Activated CD4-positive, alpha-beta T cell treated with anti-CD3 and anti-CD28 coated beads, Interleukin-2, amount 50 U/mL, for 4 hours (primary cell): ENCODE measurements at places on chromosomes 12 and 14.

- no peak for DNase-seq
Measured at GRCh38 chr14:55130196-55130550, 1.1 kb downstream of the LGALS3 start.

GRCh38 chr12:30450226-30450625 lies 245.4 kb downstream of the IPO8 start:
- DNase-seq, result no peak

DNA sequence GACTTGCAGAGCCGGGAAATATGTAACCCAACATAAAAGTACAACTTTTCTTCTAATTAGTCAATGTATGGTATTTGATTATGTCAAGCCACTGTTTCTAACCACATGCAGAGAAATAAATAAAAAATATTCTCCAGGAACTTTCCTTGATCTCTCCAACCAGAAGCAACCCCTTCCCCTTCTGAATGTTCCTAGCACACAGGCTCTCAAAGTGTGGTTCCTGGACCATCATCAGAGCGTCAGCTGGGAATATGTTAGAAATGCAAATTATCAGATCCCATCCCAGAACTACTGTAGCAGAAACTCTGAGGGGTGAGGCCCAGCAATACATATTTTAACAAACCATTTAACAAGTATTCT lies 21.0 kb upstream of the ITPR2 start:
- DNase-seq, result no peak

DNA sequence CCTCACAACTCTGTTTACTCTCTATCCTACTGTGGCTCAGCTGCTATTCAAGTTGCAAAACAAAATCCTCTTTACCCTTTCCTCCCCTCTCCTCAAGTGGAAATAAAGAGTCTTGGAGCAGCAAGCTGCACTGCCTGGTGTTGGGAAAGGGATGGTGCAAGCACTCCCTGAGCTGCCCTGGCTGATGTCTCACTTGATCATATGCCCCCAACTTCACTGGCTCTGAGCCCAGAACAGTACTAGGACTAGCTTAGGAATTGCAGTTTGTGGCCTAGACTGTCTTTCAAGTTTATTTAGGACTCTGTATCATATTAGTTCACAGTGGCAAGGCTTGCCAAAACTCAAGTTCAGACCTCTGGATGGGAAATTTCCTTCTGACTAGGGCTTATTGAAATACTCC lies 1683.8 kb upstream of the SEL1L start:
- no peak for DNase-seq
